Retina (tissue), 1 donor: ENCODE measurements at places on chromosomes 11 and 22.

DNA sequence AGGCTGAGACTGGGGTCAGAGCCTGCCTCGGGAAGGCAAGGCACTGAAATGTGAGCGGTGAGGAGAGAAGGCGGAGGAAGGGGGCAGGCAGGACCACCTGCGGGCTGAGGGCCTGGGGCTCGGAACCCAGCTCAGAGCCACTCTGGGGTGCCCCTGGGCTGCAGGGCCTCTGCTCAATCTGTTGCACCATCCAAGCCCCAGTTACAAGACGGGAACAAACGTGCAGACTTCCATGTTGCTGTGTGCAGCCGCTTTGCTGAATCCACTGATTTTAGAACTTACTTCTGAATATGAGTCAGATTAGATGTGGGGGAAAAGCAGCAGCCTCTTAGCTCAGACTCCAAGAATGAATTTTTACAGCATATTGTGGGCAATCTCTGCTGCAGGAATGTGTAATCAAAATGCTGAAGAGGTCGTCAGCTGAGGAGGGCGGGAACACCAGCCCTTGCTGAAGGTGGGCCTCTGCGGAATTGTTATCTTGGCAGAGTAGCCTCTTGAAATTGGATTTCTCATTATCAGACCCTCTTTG, 21.6 kb downstream of the PARVG start:
- no peak for DNase-seq

- DNase-seq: no peak
Measured at GRCh38 chr22:20744456-20744855, 29.5 kb upstream of the SERPIND1 start.

GRCh38 chr11:11211888-11212287, 141.2 kb downstream of the CSNK2A3 start:
- no peak for DNase-seq

DNA sequence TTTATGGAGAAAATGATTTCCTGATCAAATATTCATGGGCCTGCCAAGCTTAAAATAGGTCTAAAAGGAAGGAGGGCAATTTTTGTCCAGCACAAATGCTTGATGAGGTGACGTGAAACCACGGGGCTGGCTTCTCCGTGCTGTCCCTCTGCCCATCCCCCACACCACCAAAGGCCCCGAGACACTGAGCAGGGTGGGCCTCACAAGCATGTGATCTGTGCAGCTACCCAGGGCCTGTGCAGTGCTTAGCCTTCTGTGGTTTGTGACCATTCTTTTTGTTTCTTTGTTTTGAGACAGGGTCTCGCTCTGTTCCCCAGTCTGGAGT, 94.8 kb upstream of the RTL6 start:
- DNase-seq: peak; percentile 74

DNA sequence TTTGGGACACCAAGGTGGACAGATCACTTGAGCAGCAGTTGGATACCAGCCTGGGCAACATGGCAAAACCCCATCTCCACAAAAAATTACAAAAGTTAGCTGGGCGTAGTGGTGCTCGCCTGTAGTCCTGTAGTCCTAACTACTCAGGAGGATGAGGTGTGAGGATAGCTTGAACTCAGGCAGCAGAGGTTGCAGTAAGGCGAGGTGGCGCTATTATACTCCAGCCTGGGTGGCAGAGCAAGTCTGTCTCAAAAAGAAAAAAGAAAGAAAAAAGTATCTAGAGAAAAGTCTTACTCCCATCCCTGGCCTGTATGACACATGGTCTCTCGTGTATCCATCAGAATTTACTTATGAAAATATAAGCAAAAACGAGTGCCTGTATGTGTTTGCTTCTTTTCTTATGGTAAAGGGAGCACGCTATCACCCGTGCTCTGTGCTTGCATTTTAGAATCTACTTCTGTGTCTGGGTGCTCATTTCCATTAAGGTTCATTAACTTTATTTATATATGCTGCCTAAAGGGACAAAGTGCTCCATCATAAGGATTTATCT, 15.4 kb upstream of the CPT1A start:
- DNase-seq: no peak

GRCh38 chr11:75689863-75690609, 21.2 kb upstream of the MAP6 start:
- no peak for DNase-seq

DNA sequence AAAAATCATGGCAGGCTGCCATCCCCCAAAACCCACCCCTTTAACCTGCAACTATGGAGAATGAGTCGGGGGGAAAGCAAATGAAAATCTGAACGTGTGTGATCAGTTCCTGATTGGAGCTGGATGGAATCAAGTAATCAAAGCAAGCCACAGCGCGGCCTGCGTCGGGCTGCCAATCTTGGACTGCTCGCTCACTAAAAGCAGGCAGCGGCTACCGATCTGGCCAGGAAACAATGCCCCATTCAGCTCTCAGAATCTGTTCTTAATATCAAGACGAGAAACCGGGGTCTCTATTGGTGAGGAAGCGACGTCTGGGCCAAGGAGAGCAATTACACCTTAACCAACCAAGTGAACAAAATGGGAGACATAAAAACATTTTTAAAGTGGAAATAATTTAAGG, 472.2 kb downstream of the SOX6 start:
- no peak for DNase-seq

GRCh38 chr11:92536883-92537282, 312.3 kb downstream of the FAT3 start:
- DNase-seq: no peak

DNA sequence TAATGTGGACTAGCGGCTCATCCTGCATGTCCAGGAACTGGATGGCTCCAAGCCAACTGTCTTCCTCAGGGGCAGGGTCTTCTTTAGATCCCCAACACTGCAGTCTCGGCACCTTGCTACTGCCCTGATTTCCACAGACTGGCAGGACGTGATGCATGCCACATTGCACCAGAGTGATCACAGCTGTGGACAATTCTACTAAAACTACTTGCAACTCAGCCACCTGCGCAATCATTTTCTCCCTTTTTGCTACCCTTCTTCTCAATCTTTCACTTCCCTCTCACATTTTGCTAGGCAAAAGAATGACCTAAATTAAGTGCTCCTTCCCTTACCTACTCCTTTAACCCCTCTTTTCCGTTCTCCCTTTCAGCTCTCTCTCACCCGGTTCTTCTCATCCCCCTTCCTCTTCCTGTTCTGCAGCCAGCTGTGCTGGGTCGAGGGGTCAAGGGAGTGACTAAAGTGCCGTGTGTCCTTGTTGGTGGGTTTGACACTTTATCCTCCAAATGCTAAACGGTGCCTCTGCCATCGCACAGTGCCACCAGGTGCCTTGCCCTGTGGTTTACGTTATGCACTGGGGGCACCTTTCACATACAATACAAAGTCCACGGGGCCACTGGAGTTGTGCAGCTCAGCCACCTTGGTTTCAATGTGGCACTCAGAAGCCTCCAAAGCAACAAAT, 11.5 kb upstream of the PEX26 start:
- no peak for DNase-seq

- no peak for DNase-seq
Measured at GRCh38 chr11:60879971-60880588, 12.7 kb downstream of the ZP1 start.

GRCh38 chr11:47276923-47277322, 7.0 kb downstream of the MADD start:
- DNase-seq: no peak

- no peak for DNase-seq
Measured at GRCh38 chr11:30483056-30483455, 103.1 kb downstream of the MPPED2 start.

DNA sequence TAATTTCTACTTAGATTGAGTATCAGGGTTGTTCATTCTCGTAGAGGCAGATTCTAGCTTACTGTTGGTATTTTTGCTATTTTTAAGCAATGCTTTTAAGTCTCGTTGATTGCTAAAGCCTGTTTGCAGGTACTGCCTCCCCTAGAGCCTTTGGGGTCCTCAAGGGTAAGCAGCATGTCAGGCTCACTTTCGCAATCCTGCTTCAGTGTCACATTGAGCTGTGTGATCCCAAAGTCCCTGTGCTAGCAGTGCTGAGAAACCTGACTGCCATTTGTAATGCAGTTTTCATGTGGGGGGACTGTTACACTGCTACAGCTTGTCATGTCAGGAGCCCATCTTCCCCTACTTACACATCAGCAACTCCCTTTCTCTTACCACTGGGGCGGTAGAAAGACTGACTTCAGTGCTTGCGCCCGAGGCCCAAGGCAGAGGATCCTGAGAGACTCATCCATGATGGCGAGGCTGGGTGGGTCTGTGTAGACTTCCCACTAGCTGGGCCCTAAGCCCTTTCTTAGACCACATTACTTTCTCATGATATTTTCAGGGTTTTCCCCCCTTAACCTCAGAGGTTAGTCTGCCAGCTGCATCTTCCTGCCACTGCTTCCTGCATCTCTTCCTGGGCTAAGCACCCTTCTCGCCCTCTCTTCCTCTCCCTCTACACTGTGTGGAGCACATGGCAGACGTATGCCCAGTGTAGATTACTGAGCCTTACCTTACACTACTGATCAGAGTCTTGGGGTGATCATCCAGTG, 40.8 kb upstream of the ST14 start:
- no peak for DNase-seq

DNA sequence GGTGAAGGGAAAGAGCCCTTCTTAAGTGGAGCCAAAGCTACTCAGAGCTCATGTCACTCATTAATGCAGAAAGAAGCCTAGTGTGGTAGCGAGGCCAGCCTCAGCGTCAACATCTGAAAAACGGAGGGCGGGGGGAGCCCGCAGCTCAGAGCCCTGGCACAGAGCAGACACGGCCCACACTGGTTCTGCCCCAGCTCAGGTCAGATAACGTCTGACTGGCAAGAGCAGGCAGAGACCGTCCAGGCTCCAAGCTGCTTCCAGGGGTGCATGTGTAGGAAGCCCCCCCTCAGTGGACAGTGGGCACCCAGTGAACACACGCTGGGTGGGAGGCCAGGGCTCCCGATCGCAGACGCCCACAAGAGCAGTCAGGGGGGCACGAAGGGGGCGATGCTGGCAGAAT, 100.8 kb downstream of the SHANK2 start:
- DNase-seq: no peak

DNA sequence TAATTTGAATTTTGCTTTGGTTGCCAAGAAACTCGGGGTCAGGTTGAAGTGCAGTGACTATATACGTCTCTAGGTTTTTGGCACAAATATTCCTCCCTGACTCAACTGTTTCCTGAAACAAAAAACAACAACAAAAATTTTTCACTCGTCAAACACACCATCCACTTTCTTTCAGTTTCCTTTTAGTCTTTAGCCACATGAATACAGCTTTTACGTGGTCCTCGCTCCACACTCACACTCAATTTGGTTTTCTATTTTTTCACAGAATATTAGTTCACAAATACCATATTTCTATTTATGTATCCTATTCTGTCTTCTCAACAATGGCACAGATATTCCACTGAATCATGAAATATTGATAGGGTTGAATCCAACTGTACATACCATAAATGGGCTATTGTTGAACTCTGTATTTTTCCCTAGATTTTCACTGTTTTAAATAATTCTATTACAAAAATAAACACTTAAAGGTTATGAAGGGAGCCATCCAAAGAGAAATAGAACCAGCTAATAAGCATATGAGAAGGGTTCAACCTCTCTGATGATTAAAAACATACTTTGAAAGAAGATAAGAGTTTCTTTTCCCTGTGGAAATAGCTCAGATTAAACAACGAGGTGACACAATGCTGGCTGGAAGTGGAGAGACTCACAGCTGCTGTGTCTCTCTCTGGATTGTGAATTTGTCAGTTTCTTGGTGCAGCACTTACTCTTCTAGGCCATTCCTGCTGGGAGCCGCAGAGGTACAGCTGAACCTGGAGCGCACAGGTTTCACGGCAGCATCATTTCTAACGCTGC, 5.1 kb upstream of the FBLN1 start:
- no peak for DNase-seq

GRCh38 chr11:73218830-73219215, 742 bp downstream of the P2RY2 start:
- DNase-seq: no peak

- peak; percentile 95 for DNase-seq
Measured at GRCh38 chr22:37849089-37849751, at the start of gene EIF3L. Gene EIF3L, plus strand, starts transcription at chr22:37849419. Its CDS starts 31 bp downstream, at chr22:37849450.

DNA sequence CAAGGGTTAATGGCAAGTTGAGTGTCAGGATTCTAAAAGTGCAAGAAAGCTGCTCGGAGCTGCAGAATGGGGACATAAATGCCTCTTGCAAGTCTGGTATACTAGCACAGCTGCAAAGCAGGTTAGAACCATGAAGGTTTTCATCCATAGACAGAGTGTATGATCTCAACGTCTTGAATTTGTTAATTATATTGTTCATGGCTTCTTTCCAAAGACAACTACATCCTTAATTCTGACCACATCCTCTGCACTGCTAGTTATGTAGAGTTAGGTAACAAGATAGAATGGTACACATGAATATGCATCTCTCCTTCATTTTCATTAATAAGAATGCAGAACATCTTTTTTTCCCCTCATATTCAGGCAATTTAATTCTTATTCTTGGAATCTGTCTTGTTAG, 34.2 kb downstream of the EXPH5 start:
- no peak for DNase-seq

DNA sequence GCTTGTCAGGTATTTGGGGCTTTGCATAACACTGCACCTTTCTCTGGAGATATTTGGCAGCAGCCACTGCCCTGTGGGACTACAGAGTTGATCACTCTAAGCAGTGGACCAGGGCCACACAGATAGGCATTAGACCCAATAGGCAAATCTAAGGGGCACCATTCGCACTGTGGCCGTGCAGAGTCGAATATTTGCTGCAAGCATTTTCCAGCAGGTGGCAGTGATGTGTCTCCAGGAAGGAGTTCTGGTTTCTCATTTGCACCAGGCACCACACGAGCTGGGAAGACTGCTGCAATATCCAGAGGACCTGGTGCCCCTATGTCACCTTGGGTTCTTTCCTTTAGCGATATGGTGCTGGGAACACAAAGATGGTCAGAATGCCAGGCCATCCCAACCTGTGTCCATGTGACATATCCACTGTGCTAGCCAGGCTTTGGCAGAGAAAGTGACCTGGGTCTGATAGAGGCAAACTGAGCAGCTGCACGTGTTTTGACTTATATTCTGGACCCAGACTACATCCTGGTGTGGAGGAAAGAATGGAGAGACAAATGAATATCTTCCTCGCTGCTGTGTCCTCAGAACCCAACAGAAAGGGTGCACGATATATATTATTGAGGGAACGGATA, 318.7 kb downstream of the BUD13 start:
- peak; percentile 47 for DNase-seq

GRCh38 chr22:22196018-22196533, 48.5 kb upstream of the VPREB1 start:
- DNase-seq: no peak

- no peak for DNase-seq
Measured at GRCh38 chr11:38226684-38227083, 1628.6 kb upstream of the RAG2 start.

- no peak for DNase-seq
Measured at GRCh38 chr11:35061516-35062440, 77.2 kb upstream of the CD44 start.

GRCh38 chr11:82733444-82734119, at the start of gene FAM181B:
Gene FAM181B, minus strand, starts transcription at chr11:82733864. Its CDS starts 135 bp downstream, at chr11:82733729.
- DNase-seq: peak; percentile 86

GRCh38 chr22:31616315-31616980, 45.6 kb downstream of the PISD start:
- DNase-seq: no peak

- DNase-seq: peak; percentile 6
Measured at GRCh38 chr11:104043142-104043541, 6.7 kb downstream of the DDI1 start.

- DNase-seq: no peak
Measured at GRCh38 chr11:117839936-117840813, 15.6 kb upstream of the FXYD2 start.

GRCh38 chr11:2194877-2195755, 23.5 kb upstream of the TH start:
- DNase-seq: peak; percentile 89
